ENCODE measurements at places on chromosomes 3 and 15.

DNA sequence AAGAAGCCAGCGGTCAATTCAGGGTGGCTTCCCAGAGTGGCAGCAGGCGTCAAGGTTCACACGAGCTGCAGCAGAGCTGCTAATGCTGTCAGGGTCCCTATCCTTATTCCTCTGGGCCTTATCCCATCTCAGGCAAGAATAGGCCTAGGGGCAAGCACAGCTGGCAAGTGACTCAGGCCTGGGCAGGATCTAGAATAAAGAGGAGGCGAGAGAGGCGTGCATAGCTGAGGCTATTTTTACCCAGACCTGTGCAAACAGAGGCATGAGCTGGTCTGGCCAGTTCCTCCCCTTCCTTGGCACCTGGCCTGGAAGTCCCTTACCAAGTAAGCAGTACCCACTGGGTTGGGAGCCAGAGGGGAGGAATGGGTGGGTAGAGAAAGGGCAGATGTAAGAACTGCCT is 12.2 kb upstream of the VIPR1 start:
- no peak for DNase-seq

- DNase-seq: no peak
These were observed 10.0 kb upstream of the GRAMD1C start for GRCh38 chr3:113828600-113828999.

DNA sequence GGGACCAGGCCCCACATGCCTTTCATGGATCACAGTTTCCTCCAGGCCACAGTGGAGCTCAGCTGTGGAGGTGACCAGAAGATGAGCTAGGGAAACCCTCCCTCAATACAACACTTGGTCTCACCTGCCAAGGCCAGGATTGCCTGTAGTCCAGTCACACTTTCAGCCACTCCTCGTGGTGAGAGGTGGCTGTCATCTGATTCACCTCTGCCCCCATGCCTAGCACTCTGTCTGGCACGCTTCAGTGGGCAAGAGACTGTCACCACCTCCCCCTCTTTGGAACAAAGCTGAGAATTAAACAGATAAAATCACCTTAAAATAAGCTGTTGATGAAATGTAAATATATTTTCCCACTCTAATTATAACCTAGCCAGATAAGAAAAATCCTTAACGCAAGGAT is 4.0 kb upstream of the IL17RD start:
- no peak for DNase-seq

GRCh38 chr3:13479332-13479581 is 849 bp upstream of the HDAC11 start:
- no peak for DNase-seq

DNA sequence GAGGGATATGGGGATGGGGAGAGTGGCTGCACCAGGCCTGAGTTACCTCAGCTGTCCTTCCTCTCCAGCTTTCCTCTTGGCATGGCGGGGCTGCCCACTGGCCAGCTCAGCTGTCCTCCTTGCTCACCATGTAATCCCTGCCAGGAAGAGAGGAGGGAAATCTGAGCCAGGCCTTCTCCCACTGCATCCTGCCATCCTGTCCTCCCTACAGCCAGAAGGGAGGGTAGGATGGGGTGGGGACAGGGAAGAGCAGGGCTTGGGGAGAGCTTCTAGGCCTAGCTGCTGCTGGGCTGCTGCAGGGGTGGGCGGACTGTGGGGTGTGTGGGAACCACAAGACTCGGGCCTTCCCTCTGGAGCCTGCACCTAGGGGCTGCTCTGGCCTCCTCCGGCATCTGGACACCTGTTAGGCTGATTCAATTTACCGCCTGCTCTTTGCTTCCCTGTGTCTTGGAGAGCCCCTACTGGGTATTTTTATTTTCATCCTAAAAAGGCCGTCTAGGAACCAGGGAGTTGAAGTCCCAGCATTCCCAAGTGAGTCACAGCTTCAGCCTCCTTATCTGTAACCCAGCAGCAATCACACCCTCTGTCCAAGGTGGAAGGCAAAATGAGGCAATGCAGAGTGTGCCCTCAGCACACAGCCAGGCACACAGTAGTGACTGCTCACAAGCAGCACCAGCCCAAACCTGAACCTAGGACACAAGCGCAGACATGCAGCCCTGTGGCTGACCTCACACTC is 13.1 kb upstream of the KY start:
- DNase-seq: no peak

DNA sequence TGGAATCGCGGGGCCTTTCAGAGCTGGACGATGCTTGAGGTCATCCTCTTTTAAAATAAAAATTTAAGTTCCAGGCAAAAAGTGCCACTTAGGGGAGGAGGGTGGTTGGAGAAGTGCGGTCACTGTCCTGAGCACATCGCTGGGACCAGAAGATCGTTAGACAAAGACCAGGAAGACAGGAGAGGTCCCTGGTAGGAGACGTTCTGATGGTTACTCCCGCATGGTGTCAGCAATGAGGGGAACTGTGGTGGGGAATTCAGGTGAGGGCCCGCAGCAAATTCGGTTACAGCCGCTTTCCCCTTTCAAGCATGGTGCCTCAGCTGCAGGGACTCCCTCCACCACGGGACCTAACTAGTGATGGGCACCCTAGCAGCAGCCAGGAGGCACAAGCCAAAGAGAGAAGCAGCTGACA is 1.0 kb upstream of the ISY1 start:
- no peak for DNase-seq

GRCh38 chr3:186506857-186507256 is 37.3 kb downstream of the CRYGS start:
- no peak for DNase-seq

DNA sequence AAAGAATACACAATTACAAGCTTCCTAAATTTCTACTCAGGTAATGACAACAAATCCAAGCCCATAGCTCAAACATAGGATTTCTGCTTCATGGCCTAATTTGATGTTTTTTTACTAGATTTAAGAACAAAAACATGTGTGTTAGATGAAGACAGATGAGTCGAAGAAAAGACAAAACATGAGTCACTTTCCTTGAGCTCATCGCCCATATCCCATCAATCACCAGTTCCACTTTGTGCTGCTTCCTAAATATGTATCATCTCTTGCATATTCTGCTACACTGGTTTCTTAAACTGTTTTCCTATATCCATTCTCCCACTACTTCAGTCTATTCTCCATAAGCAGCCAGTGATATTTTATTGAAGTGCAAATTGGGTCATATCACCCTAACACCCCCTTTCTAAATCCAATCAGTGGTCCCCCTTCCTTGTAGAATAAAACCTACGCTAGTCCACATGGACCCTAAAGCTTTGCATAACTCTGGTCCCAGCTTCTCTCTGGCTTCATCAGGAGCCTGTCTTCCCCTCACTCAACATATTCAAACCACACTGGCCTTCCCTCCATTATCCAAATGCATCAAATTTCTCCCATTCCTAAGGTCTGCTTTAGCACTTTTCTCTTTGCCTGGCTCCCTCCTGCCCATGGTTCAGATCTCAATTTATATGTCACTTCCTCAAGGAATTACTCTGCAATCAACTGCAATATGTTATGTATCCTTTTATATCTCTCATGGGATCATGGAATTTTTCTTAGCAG is 1033.9 kb downstream of the FHIT start:
- no peak for DNase-seq

GRCh38 chr3:24588629-24589512 is 94.2 kb upstream of the THRB start:
- DNase-seq: no peak

DNA sequence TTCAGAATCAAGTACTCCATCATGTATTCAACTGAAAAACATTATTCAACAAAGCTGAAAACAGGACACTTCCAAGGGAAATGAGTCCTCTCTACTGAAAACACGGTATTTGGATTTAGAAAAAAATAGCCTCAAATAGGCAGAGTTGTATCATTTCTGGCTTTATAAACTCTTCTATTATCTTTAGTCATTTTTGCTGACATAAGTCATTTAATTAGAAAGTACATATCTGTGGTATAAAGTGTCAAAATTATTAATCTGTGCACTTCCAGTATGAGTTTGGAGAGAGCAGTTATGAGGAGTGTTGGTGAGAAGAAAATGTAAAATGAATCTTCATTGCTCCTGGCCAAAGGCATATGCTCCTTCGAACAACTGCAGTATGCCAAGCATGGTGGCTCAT is 59.3 kb downstream of the INO80 start:
- DNase-seq: no peak

DNA sequence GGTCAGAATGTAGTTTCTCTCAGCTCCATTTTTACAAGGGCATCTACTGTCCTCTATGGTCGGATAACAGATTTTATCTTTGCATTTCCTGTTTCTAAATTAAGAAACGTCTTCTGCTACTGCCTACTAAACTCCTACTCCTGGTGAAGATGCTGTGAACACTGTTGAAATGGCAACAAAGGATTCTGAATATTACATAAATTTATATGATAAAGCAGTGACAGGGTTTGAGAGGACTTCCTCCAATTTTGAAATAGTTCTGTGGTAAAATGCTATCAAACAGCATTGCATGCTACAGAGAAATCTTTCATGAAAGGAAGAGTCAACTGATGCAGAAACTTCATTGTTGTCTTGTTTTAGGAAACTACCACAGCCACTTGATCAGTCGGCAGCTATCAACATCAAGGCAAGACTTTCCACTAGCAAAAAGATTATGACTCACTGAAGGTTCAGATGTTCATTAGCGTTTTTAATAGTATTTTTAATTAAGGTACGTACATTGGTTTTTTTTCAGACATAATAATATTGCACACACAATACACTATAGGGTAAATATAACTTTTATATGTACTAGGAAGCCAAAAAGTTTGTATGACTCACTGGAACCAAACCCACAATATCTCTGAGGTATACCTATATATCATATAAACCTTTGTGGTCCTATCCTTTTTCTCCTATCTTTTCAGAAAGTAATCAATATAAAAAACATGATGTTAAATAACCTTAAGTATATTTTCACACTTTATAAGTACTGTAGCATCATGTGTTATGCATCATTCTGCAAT is 156.1 kb downstream of the STAG1 start:
- DNase-seq: no peak

GRCh38 chr15:43204016-43204901 is 16.6 kb downstream of the EPB42 start:
- DNase-seq: no peak

DNA sequence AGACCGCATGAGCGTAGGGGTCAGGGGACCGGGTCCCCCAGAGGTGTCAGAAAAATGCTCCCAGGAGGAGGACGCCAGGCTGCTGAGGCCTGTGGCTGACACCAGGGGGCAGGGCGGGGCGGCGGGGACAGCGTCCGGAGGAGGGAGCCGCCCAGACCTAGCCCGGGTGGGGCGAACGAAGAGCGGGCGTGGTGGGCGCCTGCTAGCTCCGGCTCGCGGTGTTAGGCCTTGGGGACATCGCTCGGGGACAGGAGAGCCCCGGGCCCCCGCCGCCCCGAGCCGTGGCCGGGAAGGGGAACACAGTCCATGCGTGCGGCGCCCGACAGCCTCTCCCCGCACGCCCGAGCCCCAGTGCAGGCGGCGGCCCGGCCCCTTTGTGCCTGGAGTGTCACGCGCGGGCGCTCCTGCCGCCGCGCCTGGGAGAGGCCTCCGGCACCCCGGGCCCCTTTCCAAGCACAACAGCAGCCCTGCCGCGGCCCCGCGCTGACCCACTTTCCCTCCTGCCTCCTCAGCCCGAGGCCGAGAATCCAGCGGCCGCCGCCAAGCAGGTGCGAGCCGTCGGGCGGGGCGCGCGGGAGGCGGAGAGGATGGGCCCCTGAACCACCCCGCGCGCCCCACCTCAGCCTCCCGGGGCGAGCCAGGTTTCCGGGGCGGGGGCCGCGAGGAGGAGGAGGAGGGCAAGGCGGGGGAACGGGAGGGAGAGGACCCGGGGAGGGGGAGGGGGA is 111.0 kb upstream of the KLF13 start:
- peak; percentile 68 for DNase-seq

- no peak for DNase-seq
These were observed 2.9 kb downstream of the TMOD2 start for GRCh38 chr15:51754267-51754666.

GRCh38 chr3:140091143-140091542 is 156.2 kb downstream of the CLSTN2 start:
- no peak for DNase-seq

DNA sequence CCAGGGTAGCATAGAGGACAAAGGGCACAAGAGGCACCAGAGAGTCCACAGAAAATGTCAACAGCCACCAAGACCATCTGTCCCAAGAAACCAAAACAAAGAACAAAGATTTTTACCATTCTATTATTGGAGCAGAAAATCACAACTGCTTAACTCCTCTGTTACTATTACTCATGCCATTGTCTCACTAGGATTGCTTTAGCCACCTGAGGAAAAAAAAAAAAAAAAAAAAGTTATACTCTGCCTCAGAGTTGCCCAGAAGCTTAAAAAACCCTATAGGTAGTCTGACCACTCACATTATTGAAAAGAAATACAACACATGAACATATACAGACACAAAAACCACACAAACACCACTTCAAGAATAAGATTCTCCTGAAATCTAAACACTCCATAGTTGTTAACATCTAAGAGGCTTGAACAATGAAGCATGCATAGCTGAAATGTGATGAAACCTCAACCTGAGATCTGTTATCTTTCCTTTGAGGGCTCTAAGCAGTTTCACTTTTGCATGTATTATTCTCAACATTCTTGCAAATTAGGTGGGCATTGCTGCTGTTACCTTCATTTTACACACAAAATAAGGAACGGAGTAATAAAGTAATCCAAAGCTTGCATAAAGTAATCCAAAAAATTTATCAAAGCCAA is 85.4 kb downstream of the IGSF11 start:
- DNase-seq: no peak

GRCh38 chr15:67862750-67863441 is 23.1 kb upstream of the RNU6-1 start:
- no peak for DNase-seq

- no peak for DNase-seq
These were observed 39.2 kb downstream of the SNX4 start for GRCh38 chr3:125480656-125481374.

DNA sequence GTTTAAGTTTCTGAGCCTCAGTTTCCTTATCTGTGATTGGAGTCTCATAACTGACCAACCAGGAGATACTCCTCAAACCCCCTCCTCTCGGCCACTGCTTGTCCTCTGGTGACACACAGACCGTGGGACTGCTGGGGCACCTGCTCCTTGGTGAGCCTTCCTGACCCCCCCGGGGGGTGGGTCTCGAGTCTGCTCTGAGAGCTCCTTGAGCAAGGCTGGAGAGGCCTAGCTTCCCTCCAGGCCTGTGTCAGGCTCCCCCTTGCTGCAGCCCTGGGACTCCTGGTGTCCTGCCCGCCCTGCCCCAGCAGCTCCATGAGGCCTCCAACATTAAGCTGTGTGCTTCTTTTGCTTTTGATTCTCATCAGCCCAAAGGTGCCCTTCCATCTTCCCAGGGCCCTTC is 27.7 kb downstream of the SRPRB start:
- no peak for DNase-seq

DNA sequence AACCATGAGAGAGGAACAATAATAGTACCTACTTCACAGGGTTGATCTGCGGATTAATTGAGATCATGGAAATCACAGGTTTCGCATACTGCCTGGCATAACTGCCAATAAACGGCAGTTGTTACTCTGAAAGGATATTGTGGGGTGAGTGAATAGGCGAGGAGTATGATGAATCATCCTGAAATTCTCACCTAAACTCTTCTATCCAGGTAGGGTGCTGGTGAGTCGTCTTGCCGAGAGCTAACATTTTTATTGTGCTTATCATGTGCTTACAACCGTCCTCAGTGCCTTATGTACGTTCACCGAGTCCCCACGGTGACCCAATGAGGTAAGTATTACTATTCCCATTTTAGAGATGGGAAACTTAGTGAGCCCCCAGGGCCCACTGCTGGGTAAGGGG is 52.4 kb upstream of the SRGAP3 start:
- no peak for DNase-seq

Data from activated naive CD8-positive, alpha-beta T cell treated with anti-CD3 and anti-CD28 coated beads, Interleukin-2, amount 50 U/mL, for 16 hours (primary cell).